ENCODE measurements at places on chromosomes 16 and 17. TPM values are rescaled to one million over a fixed set of nuclear protein-coding genes. Genes with fewer than 3 reads are reported as not detected.

- DNase-seq, result no peak
Measured at GRCh38 chr16:84667600-84668309, 19.4 kb downstream of the KLHL36 start.

GRCh38 chr17:4262703-4263102 is 1.1 kb downstream of the ANKFY1 start:
- no peak for DNase-seq

GRCh38 chr16:84927621-84928591 is 83.4 kb downstream of the ZDHHC7 start:
- no peak for DNase-seq

GRCh38 chr16:83068686-83069085 is 441.9 kb downstream of the CDH13 start:
- peak; percentile 83 for DNase-seq

DNA sequence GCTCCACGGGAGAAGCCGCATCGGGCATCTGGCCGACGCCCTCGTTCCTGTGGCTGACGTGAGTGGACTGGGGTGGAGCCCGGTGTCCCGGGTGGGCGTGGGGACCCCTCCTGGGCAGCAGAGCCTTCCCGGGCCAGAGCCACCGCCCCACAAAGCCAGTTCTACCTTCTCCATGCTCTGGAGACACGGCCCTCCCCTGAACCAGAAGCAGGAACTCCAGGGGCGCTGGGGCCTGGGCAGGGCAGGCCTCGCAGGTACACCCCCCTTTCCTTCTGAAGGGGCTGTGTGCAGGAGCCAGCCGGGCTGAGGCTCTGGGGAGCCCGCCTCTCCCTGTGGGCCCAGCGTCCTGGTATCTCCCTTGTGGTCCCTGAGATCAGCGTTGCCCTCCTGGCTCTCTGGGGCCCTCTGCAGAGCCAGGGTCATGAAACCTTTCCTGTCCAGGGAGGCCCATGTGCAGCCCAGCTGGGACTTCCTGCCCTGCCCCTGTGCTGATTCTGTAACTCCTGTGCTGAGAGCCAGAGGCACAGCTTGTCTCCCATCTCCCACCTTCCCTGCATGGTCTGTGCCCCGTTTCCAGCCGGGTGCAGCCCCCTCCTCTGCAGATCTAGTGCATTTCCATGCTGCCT is 6.5 kb downstream of the PIGQ start:
- peak; percentile 18 for DNase-seq

DNA sequence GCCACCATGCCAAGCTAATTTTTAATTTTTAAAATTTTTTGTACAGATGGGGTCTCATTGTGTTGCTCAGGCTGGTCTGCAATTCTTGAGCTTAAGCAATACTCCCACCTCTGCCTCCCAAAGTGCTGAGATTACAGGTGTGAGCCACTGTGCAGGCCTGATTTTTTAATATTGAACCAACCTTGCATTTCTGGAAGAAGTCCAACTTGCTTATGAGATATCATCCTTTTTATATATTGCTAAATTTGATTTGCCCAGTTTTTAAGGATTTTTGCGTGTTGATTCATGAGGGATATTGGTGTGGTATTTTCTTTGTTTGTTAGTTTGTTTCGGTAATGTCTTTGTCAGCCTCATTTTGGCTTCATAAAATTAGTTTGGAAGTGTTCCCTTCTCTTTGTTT is 196.4 kb downstream of the SEC14L1 start:
- DNase-seq, result no peak

- DNase-seq, result no peak
Measured at GRCh38 chr17:17810084-17810894, 26.5 kb downstream of the SREBF1 start.

DNA sequence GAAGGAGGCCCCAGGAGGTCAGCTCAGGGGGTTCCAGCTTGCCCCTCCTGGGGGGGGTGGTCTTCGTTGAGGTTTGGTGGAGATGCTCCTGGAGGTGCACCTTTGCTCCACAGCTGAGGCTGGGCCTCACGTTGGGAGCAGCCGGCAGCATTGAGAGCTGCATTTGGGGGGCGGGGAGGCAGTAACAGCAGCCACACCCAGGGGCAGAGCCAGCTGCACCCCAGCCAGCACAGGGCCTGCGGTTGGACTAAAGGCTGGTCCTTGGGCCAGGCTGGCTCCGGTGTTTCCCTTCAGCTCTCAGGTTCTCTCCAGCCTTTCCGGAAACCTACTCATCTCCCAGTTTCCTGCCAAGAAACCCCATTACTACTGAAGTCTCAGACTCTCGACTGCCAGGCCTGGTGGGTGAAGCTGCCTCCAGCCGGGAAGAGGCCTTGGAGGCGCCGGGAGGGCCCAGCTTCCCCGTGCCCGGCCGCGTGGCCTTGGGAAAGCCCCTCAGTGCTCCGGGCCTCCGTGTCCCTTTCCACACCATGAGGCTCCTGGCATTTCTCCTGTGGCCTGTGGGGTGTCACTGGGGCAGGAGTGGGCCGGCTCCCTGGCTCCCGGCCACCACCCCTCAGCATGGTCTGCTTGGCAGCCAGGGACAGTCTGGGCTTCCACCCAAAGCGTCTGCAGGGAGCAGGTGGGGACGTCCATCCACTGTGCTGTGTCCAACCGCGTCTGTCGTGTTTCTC is 14.0 kb upstream of the BAIAP2 start:
- peak; percentile 66 for DNase-seq

- DNase-seq, result no peak
Measured at GRCh38 chr17:5541610-5542202, 42.6 kb downstream of the NLRP1 start.

DNA sequence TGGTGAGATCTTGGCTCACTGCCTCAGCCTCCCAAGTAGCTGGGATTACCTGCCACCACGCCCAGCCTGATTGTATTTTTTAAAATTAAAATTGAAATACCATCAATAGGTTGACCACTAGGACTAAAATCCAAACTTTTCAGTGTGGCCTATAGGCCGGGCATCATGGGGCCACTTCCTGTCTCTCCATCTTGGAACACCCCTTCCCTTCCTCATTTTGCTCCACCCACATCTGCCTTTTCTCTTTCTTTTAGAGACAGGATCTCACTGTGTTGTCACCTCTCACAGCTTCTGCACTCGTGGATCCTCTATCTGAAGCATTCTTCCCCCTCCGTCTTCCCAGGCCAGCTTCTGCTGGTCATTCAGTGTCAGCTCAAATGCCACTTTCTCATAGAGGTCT is 57.0 kb downstream of the BMERB1 start:
- no peak for DNase-seq

DNA sequence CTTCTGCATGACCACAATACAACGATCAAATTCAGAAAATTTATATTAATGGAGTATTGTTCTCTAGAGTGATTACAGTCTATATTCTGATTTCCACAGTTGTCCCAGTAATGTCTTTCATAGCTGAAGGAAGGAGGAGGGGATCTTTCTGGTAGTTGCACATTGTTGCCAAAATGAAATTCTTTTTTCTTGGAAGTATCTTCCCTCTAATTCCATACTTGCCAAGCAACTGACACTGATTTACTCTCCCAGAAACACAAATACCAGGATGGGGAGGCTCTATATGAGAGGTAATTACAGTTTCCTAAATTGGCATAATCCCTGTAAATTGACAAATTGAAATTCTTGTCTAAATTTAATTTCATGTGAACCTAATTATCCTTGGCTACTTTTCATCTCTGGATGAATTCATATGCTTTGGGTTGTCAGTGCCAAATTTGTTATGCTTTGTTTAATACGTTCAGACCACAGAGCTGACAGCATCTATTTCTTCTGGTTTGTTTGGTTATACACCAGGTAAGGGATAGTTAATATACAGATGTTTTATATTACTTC is 30.0 kb downstream of the NOL11 start:
- DNase-seq, result no peak

Gene PMP22
- 30.8 TPM for total RNA-seq

Data from dermis microvascular lymphatic vessel endothelial cell (primary cell).